Activated effector memory CD4-positive, alpha-beta T cell treated with Interleukin-2 at 50 U/mL for 16 hours (primary cell): ENCODE measurements at places on chromosomes 7 and 10.

- DNase-seq: no peak
Measured at GRCh38 chr7:16719699-16720098, 33.9 kb upstream of the TSPAN13 start.

DNA sequence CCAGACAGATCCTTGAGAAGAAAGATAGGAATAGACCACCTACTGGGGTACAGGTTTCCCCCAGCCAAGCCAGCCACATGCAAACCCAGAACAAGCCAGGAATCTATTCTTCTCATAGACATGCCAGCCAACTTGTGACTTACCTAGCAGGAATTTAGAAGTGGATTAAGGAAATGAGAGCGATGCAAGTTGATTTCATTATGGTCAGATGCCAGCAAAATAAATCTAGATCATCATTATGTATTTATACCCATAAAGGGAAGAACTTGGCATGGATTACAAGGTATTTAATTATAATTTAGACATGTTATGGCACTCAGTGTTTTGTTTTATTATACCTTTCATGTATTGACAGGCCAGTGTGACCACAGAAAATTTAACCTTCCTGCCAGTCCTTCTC, 32.8 kb downstream of the SLC35G1 start:
- no peak for DNase-seq

GRCh38 chr10:14573666-14574261, 200.9 kb downstream of the FAM107B start:
- DNase-seq: no peak

DNA sequence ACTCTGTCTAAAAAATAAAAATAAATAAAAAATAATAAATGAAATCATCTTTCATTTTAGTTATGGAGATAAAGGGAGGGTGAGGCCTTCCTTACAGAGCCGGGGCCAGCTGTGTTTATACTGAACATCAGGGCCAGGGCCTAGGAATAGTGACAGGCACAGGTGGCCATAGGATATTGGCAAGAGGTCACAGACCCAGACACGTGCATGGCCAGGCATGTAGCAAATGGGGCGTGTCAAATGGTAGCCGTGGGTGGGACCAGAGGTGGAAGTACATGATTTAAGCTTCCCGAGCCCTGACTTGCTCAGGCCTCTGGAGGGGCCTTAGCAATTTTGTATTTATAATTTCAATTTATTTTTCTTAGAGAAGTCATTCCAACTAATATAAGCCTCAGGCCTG, 353.0 kb downstream of the ANKRD30A start:
- no peak for DNase-seq

GRCh38 chr7:25820432-25821040, 331.5 kb upstream of the NFE2L3 start:
- DNase-seq: no peak

DNA sequence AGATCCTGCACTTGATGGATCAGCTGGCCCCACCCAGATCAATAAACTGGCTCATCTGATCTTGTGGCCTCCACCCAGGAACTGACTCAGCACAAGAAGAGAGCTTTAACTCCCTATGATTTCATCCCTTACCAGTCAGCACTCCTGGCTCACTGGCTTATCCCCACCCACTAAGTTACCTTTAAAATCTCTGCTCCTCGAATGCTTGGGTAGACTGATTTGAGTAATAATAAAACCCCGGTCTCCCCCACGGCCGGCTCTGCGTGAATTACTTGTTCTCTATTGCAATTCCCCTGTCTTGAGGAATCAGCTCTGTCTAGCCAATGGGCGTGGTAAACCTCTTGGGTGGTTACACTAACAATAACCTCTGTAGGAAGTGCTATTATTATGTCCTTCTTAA, 83.7 kb downstream of the MBL2 start:
- DNase-seq: no peak

- no peak for DNase-seq
Measured at GRCh38 chr7:70700055-70700940, 431.6 kb upstream of the GALNT17 start.

DNA sequence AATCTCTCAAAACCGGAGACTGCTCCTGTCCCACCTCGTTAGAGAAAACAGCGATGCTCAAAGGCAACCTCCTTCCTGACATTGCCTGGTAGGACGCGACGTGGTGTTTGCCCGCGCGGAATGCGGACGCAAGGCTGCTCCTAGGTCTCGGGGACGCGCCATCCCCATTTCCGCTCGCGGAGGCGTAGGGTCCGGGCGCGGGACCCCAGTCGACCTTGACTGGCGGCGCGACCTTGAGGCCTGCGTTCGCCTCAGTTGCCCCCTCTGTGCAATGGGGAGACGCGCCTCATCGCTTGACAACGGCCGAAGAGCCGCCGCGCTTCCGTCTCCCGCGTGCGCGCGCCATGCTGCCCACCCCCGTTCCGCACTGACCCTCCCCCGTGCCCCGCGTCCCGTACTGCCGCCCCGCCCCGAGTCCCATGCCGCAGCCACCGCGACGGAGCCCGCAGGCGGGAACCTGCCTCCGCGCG, 412 bp upstream of the PPIA start:
- no peak for DNase-seq

DNA sequence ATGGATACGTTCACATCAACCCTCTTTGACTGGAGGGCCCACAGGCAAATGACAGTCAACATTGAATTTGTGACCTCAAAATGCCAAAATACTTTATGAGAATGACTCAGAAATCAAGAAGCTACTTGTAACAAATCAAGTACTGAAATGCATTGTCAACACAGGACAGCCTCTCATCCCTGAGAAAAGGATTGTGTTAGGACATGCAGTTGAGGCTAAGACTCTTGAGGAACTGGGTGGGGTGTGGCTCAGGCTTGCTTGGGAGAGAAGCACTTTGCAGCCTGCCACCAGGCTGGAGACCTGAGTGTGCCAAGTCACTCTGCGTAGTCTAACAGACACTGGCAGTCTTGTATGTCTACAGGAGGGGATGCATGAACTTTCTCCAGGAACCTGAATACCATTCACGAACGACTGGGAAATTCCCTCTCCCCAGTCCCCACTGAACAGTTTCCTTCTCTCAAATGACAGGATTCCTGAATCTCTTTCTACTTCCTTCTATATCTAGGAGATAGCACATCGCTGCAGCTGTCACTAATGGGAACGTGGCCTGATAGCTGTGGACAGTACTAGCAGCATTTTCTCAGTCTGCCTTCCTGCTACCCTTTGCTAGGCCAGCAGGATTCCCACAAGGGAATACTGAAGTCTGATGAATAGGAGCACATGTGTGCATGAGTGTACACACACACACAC, 3.3 kb upstream of the SMO start:
- no peak for DNase-seq

- DNase-seq: peak; percentile 19
Measured at GRCh38 chr7:88218836-88219605, 817 bp downstream of the SRI start.

DNA sequence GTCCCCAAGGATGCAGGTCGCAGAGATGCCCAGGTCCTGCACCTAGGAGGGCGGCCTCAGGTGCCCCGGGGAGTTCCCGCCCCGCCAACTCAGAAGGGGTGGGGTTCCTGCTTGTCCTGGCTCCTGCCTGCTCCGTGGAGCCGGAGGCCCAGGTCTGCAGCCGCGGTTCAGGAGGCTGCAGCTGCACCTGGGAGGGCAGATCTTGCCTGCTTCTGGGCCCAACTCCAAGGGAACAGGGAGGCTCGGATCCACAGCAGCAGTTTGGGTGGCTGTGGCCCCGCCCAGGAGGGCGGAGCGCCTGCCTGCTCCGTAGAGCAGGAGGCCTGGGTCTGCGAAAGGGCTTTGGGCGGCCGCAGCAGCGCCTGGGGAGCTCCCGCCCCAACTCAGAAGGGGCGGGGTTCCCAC, 108.2 kb upstream of the EGR2 start:
- no peak for DNase-seq

- peak; percentile 41 for DNase-seq
Measured at GRCh38 chr10:119030421-119031250, 1.1 kb downstream of the NANOS1 start.

- no peak for DNase-seq
Measured at GRCh38 chr7:25861601-25862260, 290.3 kb upstream of the NFE2L3 start.

- no peak for DNase-seq
Measured at GRCh38 chr7:99120501-99120900, 23.4 kb downstream of the SMURF1 start.

GRCh38 chr10:62885684-62886461, 69.7 kb upstream of the EGR2 start:
- no peak for DNase-seq

DNA sequence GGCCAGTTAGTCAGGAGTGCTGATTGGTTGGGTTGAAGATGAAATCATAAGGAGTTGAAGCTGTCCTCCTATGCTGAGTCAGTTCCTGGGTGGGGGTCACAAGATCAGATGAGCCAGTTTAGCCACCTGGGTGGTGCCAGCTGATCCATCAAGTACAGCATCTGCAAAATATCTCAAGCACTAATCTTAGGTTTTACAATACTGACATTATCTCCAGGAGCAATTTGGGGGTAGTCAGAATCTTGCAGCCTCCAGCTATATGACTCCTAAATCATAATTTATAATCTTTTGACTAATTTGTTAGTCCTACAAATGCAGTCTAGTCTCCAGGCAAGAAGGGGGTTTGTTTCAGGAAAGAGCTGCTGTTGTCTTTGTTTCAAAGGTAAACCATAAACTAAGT, 184.1 kb upstream of the STK17A start:
- DNase-seq: no peak

- DNase-seq: no peak
Measured at GRCh38 chr10:77566236-77566635, 71.4 kb downstream of the KCNMA1 start.

DNA sequence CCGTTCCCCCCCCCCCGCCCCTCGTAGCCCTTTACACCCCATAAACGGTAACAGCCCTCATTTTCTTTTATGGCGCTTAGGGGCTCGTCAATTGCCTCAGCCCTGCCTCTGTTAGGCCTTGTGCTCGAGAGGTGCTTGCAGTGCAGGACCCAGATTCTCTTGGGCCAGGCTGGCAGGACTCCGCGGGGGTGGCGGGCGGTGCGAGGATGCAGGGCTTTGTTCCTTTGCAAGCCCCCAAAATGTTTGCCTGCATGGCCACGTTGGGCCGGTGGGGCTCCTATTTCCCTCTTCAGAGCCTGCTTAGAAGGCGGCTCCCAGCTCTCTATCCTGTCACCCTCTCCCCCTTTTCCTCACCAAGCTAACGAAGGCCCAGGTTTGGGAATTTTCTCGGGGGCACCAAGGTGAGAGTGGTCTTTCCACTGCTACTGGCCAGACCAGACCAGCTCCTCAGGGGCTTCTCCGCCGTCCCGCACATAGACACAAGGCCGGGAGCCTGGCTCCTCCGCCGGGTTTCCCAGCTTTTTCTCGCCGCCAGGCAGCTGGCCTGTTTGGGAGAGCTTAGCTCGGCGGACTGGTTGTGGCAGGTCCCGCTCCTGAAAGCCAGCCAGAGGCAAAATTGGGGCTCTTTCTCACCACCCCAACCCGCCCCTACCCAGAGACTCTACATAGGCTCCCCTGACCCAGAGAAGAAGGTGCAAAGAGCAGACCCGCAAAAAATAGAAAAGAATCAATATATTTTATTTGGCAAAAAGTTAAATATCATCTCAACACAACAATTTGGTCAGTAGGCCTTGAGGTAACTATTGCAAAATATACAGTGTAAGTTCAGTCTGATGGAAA, 3.4 kb downstream of the HOXA9 start:
- DNase-seq: no peak

- DNase-seq: peak; percentile 42
Measured at GRCh38 chr10:101161494-101162299, 30.6 kb downstream of the TLX1 start.

GRCh38 chr10:116201011-116201410, 72.0 kb downstream of the GFRA1 start:
- DNase-seq: no peak
